ENCODE measurements at places on chromosomes 2 and 18. TPM values are rescaled to one million over a fixed set of nuclear protein-coding genes. Genes with fewer than 3 reads are reported as not detected.

Gene TMEM182
- total RNA-seq: 2.0 TPM

Gene ASXL3
- total RNA-seq: 0.66 TPM

Gene RAPH1
- 19.2 TPM for total RNA-seq

Gene FAM124B
- total RNA-seq: 0.44 TPM

Gene FBXO41
- total RNA-seq: 3.1 TPM

Gene NEU4
- not detected for total RNA-seq

Gene POLR1A
- 18.5 TPM for total RNA-seq

Gene NDUFB3
- total RNA-seq: 99.6 TPM

Gene VWC2L
- not detected for total RNA-seq

Gene ANKZF1
- total RNA-seq: 25.3 TPM

Gene ASB18
- not detected for total RNA-seq

Gene TIGD1
- total RNA-seq: 3.2 TPM

Gene CERS6
- total RNA-seq: 15.9 TPM

Gene KCNE4
- total RNA-seq: 21.2 TPM

Gene MFSD2B
- total RNA-seq: not detected

Gene SETBP1
- total RNA-seq: 3.6 TPM

Gene PPIL3
- total RNA-seq: 51.9 TPM

Gene C18orf32
- 15.5 TPM for total RNA-seq

Gene CYTIP
- total RNA-seq: not detected
